HCT116 (cell line): ENCODE measurements at places on chromosomes 11 and 22.

GRCh38 chr11:65432686-65433582, 10.3 kb downstream of the NEAT1 start:
- DNase-seq, result no peak

- no peak for DNase-seq
These were observed 81.0 kb downstream of the SLC36A4 start for GRCh38 chr11:93116641-93117441.

GRCh38 chr11:134224710-134225664, 516 bp downstream of the VPS26B start:
- no peak for DNase-seq

GRCh38 chr22:23922921-23923320, 28.7 kb downstream of the MIF start:
- DNase-seq, result no peak
